ENCODE measurements at places on chromosomes 11 and 22.

GRCh38 chr11:63811522-63811921 lies 1.7 kb upstream of the SPINDOC start:
- DNase-seq, result no peak

DNA sequence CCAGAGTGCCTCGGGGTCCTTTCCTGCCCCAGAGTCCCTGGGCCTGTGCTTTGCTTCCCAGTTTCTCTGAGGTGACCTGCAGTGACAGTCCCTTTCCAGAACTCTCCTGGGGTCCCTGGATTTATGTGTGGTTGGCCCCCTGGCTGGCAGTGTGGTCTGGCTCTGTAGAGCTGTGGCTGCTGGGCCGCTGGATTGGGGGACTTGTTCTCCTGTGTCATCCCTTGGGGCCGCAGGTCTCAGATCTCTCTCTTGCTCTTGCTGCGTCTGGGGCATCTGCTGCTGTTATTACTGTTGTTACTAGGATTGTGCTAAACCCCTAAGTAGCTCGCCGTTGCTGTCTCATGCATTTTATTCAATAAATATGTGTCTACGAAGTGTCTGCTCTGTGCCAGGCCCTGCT lies 31.9 kb downstream of the FAM83F start:
- DNase-seq, result no peak

DNA sequence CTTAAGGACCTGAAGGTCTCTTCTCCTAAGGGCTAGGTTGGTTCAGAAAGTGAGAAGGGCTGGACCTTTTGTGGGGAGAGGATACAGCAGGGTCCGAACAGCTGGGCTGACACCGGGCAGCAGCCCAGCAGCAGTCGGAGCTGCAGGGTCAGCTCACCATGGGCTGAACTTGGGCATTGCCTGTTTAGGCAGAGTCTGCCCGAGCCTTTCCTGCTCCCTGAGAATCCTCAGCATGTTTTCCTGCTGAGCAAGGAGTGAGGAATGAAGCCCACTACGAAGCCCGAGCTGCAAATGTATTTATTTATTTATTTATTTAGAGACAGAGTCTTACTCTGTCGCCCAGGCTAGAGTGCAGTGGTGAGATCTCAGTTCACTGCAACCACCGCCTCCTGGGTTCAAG lies 83.9 kb downstream of the PTPRJ start:
- no peak for DNase-seq

DNA sequence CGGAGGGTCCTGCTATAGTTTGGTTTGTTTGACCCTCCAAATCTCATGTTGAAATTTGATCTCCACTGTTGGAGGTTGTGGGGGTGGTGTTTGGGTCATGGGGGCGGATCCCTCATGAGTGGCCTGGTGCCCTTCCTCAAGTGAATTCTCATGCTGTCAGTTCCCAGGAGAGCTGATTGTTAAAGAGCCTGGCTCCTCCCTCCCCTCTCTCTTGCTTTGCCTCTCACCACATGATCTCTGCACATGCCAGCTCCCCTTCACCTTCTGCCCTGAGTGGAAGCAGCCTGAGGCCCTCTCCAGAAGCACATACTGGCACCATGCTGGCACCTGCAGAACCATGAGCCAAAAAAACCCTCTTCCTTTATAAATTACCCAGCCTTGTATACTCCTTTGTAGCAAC lies 7.1 kb downstream of the TSPAN18 start:
- no peak for DNase-seq

DNA sequence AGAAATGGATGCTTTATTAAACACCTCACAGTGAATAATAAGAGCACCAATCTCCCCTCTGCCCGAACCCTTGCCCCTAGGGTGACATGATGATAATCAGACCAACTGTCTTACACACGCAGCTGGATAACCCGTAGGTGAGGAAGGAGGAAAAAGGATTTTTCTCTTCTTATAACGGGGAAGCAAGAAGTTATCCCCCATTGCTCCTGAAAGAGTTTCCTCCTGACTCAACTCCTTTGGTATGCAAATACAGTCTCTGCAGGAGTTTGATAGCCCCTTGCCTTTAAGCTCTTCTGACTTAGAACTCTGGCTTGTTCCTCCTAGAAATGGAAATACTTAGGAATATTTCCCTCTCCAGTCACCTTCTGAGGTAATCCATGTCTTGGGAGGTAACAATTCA lies 455.8 kb downstream of the TMEM135 start:
- DNase-seq, result no peak

GRCh38 chr11:44229624-44230023 lies 80.3 kb downstream of the ALX4 start:
- DNase-seq, result no peak

GRCh38 chr11:82701847-82702520 lies 31.7 kb downstream of the FAM181B start:
- peak; percentile 37 for DNase-seq

DNA sequence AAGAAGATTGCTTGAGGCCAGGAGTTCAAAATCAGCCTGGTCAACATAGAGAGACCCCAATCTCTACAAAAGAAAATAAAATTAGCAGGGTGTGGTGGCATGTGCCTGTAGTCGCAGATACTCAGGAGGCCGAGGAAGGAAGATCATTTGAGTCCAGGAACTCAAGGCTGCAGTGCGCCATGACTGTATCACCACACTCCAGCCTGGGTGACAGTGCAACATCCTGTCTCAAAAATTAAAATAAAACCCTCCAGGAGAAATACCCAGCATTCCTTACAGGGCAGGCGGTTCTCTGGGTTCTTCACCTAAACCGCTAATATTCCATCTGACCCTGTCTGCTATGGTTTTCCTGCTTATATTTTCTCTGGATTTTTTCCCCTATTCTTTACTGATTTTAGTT lies 13.5 kb downstream of the TCF20 start:
- no peak for DNase-seq

GRCh38 chr22:39905687-39906086 lies 4.8 kb downstream of the GRAP2 start:
- no peak for DNase-seq

DNA sequence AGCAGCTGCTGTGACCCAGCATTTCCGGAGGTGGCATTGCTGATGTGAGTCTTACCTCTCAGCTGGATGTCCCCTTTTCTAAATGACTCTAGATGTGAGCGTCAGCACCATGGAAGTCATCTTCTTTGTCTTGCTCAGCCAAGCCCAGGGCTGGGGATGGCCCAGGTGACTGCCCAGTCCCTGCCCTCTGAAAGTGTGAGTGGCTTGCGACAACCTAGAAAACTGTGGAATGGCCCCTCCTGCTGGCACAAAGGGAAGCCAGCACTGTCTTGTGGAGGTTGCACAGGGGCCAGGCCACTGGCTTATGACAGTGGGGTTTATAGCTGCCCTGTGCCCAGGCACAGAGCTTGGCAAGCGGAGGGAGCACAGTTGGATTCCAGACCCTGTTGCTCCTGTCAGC lies 6.2 kb downstream of the TUB start:
- no peak for DNase-seq

DNA sequence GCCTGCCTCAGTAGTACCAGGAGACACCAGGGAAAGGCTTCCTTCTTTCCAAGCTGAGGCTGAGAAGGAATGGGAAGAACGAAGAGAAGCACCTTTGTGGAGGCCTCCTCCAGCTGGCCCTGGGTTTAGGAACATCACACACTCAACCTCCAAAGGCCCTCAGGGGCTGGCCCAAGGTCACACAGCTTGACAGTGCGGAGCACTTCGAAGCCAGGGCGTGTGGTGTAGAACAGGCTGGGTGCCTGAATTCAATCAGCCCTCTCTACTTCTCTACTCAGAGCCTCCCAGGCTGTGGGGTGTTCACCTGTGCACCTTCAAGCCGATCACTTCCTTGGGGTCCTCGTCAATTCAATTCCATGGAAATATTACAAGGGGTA lies 727 bp upstream of the CSDC2 start:
- no peak for DNase-seq

DNA sequence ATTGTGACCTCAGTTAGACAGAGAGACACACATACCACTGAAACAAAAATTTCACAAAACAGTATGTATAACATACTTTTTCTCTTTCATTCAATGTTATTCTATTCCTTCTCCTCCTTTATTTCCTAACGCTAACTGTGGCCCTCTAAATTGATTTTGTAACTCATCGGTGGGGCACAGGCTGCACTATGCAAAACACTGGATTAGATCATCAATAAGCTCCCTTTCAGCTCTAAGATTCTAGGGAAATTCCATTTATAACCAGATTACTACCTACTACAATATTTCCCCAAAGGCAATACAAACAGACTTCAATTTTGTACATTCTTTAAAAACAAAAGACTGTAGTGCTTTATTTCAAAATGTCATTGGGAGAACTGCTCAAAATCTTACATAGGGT lies 6.1 kb downstream of the FJX1 start:
- DNase-seq, result no peak

- no peak for DNase-seq
Measured at GRCh38 chr11:48080301-48080861, 100.0 kb downstream of the PTPRJ start.

DNA sequence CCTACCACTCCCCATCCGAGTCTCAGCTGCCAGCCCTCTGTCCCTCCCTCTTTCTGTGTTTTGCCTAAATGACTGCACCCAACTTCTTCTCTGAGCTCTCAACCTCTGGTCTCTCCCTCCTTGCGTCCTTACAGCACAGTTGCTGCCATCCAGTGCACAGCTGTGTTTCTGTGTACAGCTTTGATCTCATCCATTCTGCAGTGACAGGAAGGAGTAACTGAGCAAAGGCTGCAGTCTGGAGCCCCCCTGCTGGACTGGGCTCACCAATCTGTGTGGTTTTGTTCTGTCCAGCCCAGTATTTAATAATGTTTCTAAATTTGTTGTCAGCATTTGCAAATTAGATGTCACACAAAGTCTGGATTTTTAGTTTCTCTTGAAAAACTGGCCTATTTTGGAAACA lies 43.8 kb downstream of the PRR5L start:
- no peak for DNase-seq

GRCh38 chr22:36480941-36481392 lies 473 bp downstream of the TXN2 start:
- DNase-seq, result no peak

GRCh38 chr11:111422494-111423249 lies 43.6 kb upstream of the POU2AF1 start:
- peak; percentile 82 for DNase-seq

GRCh38 chr22:24208012-24208749 lies 26.9 kb downstream of the SUSD2 start:
- peak; percentile 92 for DNase-seq

DNA sequence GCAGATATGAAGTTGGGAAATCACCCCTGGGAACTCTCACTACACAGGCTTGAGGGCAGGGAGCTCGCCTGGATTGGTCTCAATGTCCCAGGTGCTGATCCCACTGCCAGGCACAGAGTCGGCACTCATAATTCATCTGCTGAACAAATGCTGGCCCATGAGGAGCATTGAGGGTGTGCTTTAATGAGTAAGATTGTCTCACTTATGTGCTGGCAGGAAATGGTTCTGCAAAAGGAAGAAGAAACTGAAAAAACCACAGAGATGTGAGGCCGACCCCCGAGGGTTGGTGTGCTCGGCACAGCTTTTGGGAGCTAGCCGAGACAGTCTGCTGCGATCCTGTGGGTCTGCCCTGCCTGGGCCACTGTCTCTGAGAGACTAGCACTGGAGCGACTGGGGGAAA lies 9.4 kb downstream of the PLAAT2 start:
- DNase-seq, result no peak

GRCh38 chr22:23155143-23155542 lies 9.9 kb downstream of the RAB36 start:
- no peak for DNase-seq

DNA sequence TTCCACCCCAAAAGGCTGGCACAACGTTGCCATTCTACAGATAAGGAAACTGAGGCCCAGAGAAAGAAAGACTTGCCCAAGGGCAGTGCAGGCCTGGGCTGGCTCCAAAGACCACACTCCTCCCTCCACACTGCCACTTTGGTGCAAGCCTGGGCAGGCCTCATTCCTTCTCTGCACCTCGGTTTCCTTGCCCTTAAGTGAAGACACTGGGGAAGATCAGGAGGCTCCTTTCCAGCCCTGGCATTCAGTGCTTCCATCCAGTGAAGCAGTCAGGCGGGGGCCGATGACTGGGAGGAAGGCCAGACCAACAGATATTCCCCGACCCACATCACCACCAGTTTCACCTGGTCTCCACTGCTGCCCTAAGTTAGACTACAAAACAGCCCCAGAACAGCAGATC lies 18.3 kb upstream of the TCF20 start:
- no peak for DNase-seq

DNA sequence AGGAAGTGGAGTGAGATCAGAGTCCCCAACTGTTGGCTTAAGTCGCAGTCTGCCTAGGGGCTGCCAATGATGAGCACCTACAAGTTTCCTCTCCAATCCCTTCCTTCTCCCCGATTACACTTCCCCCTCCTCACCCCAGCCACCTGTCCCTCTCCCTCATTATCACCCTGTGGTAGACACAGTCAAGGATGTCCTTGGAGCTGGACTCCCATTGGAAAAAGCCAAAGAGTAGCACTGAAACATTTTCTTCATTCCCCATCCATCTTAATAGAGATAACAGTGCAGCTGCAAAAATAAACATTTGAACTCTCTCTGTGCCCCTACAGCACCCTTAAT lies 146.2 kb downstream of the DBX1 start:
- no peak for DNase-seq

DNA sequence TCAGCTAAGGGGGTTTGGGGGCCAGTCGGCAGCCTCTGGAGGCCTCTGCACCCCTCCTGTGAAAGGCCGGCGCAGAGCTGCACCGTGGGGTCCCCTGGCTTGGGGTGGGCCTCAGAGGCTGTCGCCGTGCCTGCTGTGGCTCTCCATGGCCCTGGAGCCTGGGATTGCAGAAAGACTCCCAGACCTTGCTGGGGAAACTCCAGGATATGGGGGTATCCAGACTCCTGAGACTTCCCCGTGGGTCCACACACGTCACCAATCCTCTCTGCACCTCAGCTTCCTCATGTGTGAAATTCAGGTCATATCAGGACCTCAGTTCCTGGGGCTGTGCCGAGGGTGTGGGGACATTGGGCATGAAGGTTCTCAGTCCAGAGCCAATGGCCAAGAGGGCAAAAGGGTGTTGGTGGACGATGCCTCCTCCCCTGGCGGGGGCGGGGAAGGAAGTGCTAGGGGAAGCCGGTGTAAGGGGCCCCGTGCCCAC lies 97.1 kb downstream of the KCNQ1 start:
- DNase-seq, result no peak
